ENCODE measurements at places on chromosomes 13 and 19. TPM values are rescaled to one million over a fixed set of nuclear protein-coding genes. Genes with fewer than 3 reads are reported as not detected.

GRCh38 chr19:20044663-20045062 lies 5.4 kb upstream of the ZNF682 start:
- peaks cover 7% of the 10 kb centered on the region for H3K27me3 ChIP-seq
- DNase-seq = no peak
- no peaks in the 10 kb centered on the region for H3K4me1 ChIP-seq
- H3K36me3 ChIP-seq = no peaks in the 10 kb centered on the region
- H3K27ac ChIP-seq = no peak overlapping the region

DNA sequence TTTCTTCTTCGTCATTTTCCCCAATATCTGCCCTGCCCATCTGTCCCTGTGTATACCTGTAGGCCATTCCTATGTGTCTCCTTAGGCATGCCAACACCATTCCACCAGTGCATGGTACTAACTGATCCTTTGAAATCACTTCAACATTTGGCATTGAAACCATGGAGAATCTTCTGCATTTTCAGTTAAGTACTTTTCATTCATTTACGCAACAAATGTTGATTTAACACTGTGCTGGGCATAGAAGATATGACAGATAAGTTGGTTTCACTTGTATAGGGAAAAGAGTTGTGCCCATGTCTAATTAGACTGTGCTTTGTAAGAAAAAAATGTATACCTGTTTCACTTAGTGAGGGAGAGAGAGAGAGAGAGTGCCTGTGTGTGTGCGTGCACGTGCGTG lies 77.9 kb upstream of the FLT1 start:
- H3K4me1 ChIP-seq = peaks cover 7% of the 10 kb centered on the region
- peaks cover 20% of the 10 kb centered on the region for H3K27me3 ChIP-seq
- no peak overlapping the region for H3K4me3 ChIP-seq
- no peak overlapping the region for H3K27ac ChIP-seq

- no peak overlapping the region for H3K4me3 ChIP-seq
- H3K27ac ChIP-seq = no peak overlapping the region
- no peaks in the 10 kb centered on the region for H3K36me3 ChIP-seq
- H3K4me1 ChIP-seq = no peaks in the 10 kb centered on the region
- DNase-seq = no peak
- H3K27me3 ChIP-seq = no peaks in the 10 kb centered on the region
Measured at GRCh38 chr13:35530147-35530546, 53.7 kb upstream of the MAB21L1 start.

DNA sequence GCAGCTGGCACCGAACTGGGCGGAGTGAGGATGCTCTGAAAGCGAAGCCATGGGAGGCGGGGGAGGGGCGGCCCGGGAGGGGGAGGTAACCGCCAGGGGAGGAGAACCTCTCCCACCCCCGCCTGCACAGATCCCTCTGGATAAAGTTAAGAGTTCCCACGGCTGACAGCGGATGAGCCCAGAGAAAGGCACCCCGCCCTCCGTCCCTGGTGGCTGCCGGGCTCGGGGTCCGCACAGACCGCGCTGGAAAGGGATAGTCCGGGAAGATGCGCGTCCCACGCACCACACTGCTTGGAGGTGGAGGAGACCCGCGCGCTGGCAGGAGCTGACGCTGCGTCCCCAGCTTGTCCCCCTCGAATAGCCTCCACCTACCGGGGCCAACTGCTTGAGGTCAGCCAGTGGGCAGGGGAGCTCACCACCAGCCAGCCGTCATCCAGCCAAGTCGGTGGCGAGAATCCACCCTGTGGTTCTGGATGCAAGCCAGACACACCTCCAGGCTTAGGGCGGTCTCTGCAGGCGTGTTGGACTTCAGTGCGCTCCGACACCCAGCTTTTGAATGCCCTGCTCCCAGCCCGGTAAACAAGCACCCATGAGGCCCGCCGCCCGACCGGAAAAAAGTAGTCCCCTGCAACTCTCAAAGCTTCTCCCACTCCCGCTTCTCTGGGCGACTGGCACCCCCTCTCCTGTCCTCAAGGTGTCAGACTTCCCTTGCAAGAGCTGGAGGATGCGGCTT lies at the start of gene TRPC4:
TRPC4 (minus strand) TSS at position 17 of the 733 bp plus-strand sequence. CDS start 86,439 bp downstream, outside the sequence.
- peaks cover 29% of the 10 kb centered on the region for H3K27me3 ChIP-seq
- peaks cover 2% of the 10 kb centered on the region for H3K4me1 ChIP-seq
- H3K27ac ChIP-seq = no peak within 1 kb of the TSS
- DNase-seq = no peak
- H3K36me3 ChIP-seq = peaks cover 2% of the 10 kb centered on the region

DNA sequence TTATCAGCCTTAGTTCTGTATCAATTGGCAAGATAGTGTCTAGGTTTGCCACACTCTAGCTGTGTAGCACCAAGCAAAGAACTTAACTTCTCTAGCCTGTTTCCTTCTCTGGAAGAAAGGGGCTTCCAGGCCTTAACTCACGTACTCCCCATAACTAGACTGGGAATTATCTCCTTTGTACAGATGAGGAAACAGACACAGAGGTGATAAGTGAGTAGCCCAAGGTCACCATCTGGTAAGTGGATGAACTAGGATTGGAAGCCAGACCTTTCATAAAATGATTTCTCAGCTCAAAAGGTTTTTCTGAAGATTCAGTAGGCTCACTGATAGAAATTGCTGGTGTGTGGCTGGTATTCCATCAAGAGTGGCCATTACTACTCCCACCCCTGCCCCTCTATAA lies 3.1 kb downstream of the ZNF428 start:
- peaks cover 34% of the 10 kb centered on the region for H3K4me1 ChIP-seq
- H3K36me3 ChIP-seq = peaks cover 12% of the 10 kb centered on the region

GRCh38 chr19:327291-328024 lies 17.1 kb downstream of the MIER2 start:
- H3K4me1 ChIP-seq = no peaks in the 10 kb centered on the region
- peaks cover 2% of the 10 kb centered on the region for H3K36me3 ChIP-seq
- DNase-seq = no peak
- no peak overlapping the region for H3K4me3 ChIP-seq
- H3K27me3 ChIP-seq = no peaks in the 10 kb centered on the region

- H3K27me3 ChIP-seq = no peaks in the 10 kb centered on the region
- H3K36me3 ChIP-seq = peaks cover 7% of the 10 kb centered on the region
- no peak overlapping the region for H3K4me3 ChIP-seq
- no peak overlapping the region for H3K27ac ChIP-seq
Measured at GRCh38 chr19:55024111-55024510, 14.0 kb downstream of the GP6 start.

DNA sequence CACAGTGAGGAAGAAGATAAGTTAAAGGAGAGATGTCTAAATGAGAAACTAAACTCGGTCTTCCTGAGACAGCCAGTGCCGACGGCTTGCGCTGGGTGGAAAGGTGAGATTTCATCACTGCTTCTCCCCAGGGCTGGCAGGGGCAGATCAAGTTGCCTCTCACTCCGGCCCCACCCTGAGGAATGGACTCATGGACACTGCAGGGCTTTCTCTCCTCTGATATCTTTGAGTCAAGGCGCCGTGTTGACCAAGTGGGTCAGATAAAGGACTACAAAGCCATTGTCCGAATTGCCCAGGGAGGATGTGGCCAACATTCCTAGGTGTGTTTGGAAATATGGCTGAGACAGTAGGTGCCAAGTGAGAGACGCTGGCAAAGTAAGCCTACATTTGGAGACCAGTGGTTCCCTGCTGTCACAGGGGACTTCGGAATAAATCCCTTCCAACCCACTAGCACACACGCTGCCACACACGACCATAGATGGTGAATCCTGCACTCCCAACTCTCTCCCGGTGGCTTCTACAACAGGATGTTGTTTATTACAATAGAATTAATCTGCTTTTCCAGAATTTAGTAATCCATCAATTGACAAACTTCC lies 156.5 kb upstream of the TSC22D1 start:
- H3K36me3 ChIP-seq = no peaks in the 10 kb centered on the region
- H3K27ac ChIP-seq = no peak overlapping the region
- no peaks in the 10 kb centered on the region for H3K4me1 ChIP-seq
- H3K4me3 ChIP-seq = no peak overlapping the region
- DNase-seq = no peak

- H3K27ac ChIP-seq = no peak overlapping the region
- H3K4me1 ChIP-seq = peaks cover 10% of the 10 kb centered on the region
Measured at GRCh38 chr19:52566588-52566987, 3.5 kb upstream of the ZNF701 start.

DNA sequence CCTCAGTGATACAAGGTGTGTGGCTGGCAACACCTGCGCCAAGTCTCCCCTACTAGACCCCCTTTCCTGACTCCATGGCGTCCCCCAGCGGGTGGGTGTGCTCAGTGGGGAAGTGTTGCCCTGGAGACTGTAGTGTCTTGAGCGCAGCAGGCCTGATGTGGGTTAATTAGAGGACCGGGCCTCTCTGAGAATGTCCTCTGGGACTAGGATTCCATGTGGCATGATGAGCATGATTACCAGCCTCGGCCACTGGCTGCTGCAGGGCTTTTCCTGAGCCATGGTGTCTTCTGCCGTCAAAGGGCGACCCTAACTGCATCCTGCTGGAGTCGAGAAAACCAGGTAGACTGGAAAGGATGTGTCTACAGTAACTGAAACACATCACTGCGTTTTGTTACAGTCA lies 28.1 kb downstream of the MICOS13 start:
- H3K27ac ChIP-seq = no peak overlapping the region
- H3K36me3 ChIP-seq = peaks cover 6% of the 10 kb centered on the region
- H3K4me1 ChIP-seq = peaks cover 4% of the 10 kb centered on the region
- H3K27me3 ChIP-seq = no peaks in the 10 kb centered on the region
- no peak for DNase-seq

- DNase-seq = no peak
- H3K4me1 ChIP-seq = no peaks in the 10 kb centered on the region
- H3K27me3 ChIP-seq = no peaks in the 10 kb centered on the region
- H3K4me3 ChIP-seq = no peak overlapping the region
- H3K27ac ChIP-seq = no peak overlapping the region
Measured at GRCh38 chr13:59834801-59835200, 328.9 kb downstream of the DIAPH3 start.

Gene CEACAM4
- total RNA-seq = 0.92 TPM

Gene PSG7
- total RNA-seq = not detected

Gene NOTCH3
- 0.05 TPM for total RNA-seq

Gene IL11
- 0.89 TPM for total RNA-seq

Gene YJEFN3
- 3.0 TPM for total RNA-seq

Gene FUZ
- total RNA-seq = 29.4 TPM
